ENCODE measurements at places on chromosomes 6 and 20. TPM values are rescaled to one million over a fixed set of nuclear protein-coding genes. Genes with fewer than 3 reads are reported as not detected.

CTSZ gene
- polyA plus RNA-seq = 80.5 TPM

GRCh38 chr6:153843420-153843819 is 195.6 kb upstream of the OPRM1 start:
- DNase-seq = no peak

DNA sequence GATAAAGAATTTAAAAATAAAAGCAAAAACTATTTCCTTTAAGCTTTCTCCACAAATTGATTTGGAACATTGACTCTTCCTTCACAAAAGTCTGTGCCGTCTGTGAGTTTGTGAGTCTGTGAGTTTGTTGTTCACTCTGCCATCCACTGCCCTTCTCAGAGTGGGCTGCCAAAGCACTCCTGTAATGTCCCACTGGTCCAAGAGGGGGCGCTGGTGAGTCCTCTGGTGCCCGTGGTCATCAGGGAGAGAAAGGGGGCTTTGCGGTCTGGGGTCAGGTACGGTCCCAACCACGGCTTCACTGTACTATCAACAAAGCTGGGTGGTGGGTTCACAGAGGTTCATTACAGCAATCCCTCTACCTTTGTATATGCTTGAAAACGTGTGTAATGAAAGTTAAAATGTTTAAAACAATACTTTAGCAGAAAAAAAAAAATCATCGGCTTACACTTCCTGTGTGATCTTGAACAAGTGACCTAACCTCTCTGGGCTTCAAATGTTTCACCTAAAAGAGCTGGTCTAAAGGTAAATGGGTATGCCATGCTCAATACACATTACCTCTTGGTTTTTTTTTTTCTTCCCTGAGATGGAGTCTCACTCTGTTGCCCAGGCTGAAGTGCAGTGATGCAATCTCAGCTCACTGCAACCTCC is 5.6 kb upstream of the ANKRD60 start:
- DNase-seq = no peak

DNA sequence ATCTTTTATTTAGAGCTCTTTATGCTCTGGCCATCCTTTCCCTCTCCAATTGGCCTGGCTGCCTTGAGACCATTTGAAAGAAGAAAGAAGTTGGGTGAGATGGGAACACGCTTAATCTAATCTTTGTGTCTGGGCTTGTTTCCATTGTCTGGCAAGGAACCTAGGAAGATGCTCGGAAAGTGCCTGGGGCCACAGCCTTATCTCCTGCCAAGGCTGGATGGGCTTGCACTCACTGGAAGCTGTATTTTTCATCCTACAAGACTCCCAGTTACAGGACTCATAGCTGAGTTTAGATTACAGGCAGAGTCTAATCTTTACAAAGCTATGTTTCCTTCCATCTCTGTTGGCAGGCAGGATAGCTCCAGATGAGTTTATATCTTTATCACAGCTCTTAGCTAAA is 33.1 kb upstream of the CDYL start:
- no peak for DNase-seq

DNA sequence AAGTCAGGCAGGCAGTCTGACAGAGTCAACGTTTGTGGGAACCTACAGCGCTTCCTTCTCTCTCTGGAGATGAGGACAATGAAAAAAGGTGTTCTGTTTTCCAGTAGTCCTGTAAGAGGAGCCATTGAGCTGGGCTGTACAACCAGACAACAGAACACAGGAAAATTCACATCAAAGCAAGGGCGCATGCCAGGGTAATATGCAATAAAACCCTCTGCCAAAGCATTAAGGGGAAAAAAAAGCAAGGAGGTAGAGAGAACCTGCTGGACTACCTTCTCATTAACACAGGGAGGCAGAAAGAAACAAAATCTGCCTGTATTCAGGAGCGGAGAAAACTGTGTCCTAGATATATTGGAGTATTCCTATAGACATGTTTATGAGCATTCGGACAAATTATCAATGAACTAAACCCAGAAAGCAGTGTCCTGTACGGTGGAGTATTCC is 1.3 kb downstream of the RNF24 start:
- DNase-seq = peak; percentile 73
